ENCODE measurements at places on chromosomes 1 and 21. TPM values are rescaled to one million over a fixed set of nuclear protein-coding genes. Genes with fewer than 3 reads are reported as not detected.

Gene BACE2
- 36.5 TPM for total RNA-seq

Gene ACTN2
- 2,697 TPM for total RNA-seq

Gene NBPF10
- 0.89 TPM for total RNA-seq

Gene TEDDM1
- total RNA-seq = not detected

Measured in heart right ventricle (tissue), 16 donors.